ENCODE measurements at places on chromosomes 13 and 19. TPM values are rescaled to one million over a fixed set of nuclear protein-coding genes. Genes with fewer than 3 reads are reported as not detected.

Gene GPR32
- total RNA-seq, result not detected

Gene SLC10A2
- not detected for total RNA-seq

Gene FGF22
- total RNA-seq, result not detected

Gene ZNF418
- 1.8 TPM for total RNA-seq

Gene KCNK6
- 1.4 TPM for total RNA-seq

Gene ZNF473
- 12.5 TPM for total RNA-seq

Gene OR4F17
- not detected for total RNA-seq

Gene SMIM24
- total RNA-seq, result not detected

Gene SKA3
- 22.5 TPM for total RNA-seq

Gene PIK3R2
- 20.2 TPM for total RNA-seq

Gene CTXN1
- total RNA-seq, result 0.73 TPM

Gene PSG5
- 0.20 TPM for total RNA-seq

Gene APOC4
- total RNA-seq, result not detected

Gene C19orf73
- total RNA-seq, result 0.37 TPM

Gene SOX1
- total RNA-seq, result not detected

Gene MBD3L3
- not detected for total RNA-seq

Gene STARD13
- 18.0 TPM for total RNA-seq

Gene MAST3
- 2.5 TPM for total RNA-seq

Gene ELSPBP1
- total RNA-seq, result not detected

Gene ZNF223
- 2.2 TPM for total RNA-seq

Gene MAP4K1
- under 0.01 TPM for total RNA-seq

Gene TOMM40
- 63.2 TPM for total RNA-seq

Gene SIGLEC14
- total RNA-seq, result not detected

Gene PCDH9
- total RNA-seq, result 6.5 TPM

Gene IRGC
- not detected for total RNA-seq

Gene SCEL
- not detected for total RNA-seq

Gene ZNF416
- 4.8 TPM for total RNA-seq

Gene KLK12
- not detected for total RNA-seq

Gene GZMM
- not detected for total RNA-seq

Gene IGLON5
- total RNA-seq, result not detected

Gene MTUS2
- total RNA-seq, result under 0.01 TPM

Gene ZNF284
- total RNA-seq, result 2.2 TPM

Gene SIGLEC6
- not detected for total RNA-seq

Gene CDX2
- total RNA-seq, result not detected

Gene ZNF558
- 15.4 TPM for total RNA-seq

Gene CCDC122
- 5.3 TPM for total RNA-seq

Gene ZNF793
- total RNA-seq, result 0.73 TPM

Gene CRLF1
- 8.4 TPM for total RNA-seq

Gene IGSF23
- total RNA-seq, result not detected

Gene CGB2
- total RNA-seq, result not detected

Gene KPTN
- 3.5 TPM for total RNA-seq

Gene HAUS8
- 3.3 TPM for total RNA-seq

Gene CKM
- total RNA-seq, result under 0.01 TPM

Gene SLC25A30
- 7.0 TPM for total RNA-seq

Gene CYP4F8
- not detected for total RNA-seq

Gene CACNA1A
- total RNA-seq, result 6.6 TPM

Data from subcutaneous preadipocyte (primary cell).